ENCODE measurements at places on chromosomes 3 and 15.

DNA sequence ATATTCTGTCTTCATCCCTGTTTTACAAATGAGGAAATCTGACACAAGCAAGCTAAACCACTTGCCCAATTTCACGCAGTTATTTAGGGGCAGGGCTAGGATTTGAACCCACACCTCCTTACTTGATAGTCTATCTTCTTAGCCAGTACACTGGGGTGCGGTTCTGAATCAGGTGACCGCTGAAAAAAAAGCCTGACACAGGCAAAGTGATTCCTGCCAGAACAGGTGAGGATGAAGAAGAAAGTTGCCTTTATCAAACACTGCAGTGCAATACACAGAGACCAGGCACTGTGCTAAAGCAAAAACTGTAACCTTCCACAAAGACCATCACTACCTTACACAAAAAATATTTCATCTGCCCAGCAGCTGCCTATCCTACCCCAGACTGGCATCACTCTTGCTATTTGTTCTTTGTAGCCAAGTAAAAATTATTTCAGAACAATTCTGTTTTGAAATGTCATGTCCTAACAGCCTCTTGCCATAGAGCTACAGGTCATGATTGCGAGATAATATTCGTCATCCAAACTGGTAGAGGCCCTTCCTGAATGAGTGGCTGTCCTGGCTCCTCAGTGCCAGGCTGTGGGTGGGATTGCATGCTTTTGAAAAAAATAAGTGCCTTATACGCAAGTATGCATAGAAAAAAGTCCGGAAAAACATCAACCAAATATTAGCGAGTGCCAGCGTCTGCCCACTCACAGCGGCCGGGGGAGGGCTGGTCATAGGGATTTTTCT lies 142.3 kb upstream of the TPM1 start:
- no peak for DNase-seq

DNA sequence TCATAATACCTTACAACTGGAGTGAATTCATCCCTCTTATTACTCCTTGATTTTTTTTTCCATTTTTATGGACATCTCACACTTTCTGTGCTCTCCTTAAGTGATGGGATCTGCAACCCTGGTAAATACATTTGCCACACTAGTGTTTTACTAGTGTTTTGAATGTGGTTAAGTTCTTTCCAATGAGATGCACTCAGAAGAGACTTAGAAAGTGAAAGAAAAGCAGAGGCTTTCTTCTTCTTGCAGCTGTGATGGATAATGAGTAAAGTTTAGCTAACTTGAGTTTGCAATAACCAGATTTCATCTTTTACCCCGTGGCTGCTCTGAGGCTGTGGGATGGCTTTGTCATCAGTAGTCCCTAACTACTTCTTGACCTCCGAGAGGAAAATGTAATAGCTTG lies 1248.4 kb downstream of the NSUN3 start:
- no peak for DNase-seq

- DNase-seq = no peak
Measured at GRCh38 chr15:100199711-100200286, 142.0 kb downstream of the ADAMTS17 start.

- no peak for DNase-seq
Measured at GRCh38 chr15:51133140-51133765, 38.5 kb upstream of the TNFAIP8L3 start.

GRCh38 chr3:197406266-197406665 lies 107.9 kb upstream of the DLG1 start:
- DNase-seq = no peak

DNA sequence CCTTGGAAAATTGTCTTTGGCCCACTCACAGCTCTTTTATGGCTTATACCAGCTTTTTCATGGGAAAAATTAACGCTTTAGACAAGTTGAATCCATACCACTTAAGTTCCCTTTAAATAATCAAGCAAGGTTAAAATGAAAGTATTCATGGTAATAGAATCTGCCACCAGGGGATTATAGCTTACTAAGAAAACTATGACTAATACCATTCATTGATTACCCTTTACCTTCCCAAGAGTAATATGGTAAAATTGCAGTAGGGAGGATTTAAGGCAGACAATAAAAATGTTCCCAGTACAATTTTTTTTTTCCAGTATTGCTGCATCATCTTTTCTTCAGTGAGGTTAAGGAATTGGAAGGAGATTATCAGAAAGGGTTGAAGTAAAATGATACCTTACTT lies 641.1 kb upstream of the NAALADL2 start:
- no peak for DNase-seq

- DNase-seq = no peak
Measured at GRCh38 chr3:188287762-188288505, 134.0 kb downstream of the LPP start.

- no peak for DNase-seq
Measured at GRCh38 chr15:81182031-81182755, 14.5 kb upstream of the IL16 start.

- DNase-seq = no peak
Measured at GRCh38 chr3:45974686-45975085, 20.9 kb downstream of the FYCO1 start.

DNA sequence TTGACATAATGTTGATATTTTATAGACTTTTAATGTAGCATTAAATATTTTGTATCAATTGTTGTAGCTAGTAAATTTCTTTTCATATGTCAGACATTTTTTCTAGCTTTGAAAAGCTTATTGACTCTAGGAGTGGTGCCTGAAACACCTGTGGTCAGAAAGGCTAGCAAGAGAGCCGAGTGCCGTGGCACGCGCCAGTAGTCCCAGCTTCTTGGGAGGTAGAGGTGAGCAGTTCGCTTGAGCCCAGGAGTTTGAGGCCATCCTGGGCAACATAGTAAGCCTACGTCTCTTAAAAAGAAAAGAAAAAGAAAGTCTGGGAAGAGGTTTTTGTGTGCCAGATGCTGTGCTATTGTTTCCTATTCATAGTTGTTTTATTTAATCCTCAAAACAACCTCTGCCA lies 198.2 kb downstream of the FEZF2 start:
- no peak for DNase-seq

GRCh38 chr3:141406265-141406664 lies 38.0 kb downstream of the ZBTB38 start:
- no peak for DNase-seq

GRCh38 chr3:193768070-193768394 lies 175.0 kb downstream of the OPA1 start:
- no peak for DNase-seq

DNA sequence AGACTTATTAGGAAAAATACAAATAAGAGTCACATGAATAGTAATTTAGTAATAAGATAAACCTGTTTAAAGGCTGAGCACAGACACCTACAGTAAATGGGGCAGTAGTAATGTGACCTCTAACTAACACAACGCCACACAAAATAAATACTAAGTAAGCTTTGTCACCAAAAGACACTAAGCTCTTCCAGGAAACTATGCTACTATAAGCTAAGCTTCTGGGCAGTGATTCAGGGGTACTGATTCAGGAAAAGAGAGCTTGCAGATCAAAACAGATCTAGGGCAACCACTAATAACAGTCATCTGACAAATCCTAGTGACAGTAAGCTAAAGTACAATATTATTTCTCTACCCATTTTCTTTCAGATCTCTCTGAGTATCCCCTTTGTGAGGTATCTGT lies 68.8 kb downstream of the PLOD2 start:
- DNase-seq = no peak

DNA sequence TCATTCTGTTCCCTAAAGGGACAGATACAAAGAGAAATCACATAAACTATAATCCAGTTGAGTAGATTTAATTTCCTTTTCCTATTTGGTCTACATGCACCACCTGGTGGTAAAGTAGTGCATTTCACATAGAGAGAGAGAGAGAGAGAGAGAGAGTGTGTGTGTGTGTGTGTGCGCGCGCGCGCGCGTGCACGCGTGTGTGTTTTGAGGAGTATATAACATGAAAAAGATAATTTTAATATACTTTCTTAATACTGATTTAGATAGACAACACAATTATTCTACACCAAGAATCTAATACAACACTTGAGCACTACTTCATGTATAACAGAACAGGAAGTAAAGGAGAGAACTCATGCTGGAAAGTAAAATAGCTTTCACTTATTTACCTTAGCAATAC lies 1.1 kb upstream of the FGF7 start:
- no peak for DNase-seq

- no peak for DNase-seq
Measured at GRCh38 chr3:143771258-143771657, 77.0 kb downstream of the SLC9A9 start.

- no peak for DNase-seq
Measured at GRCh38 chr15:60803059-60803458, 324.1 kb upstream of the ICE2 start.

DNA sequence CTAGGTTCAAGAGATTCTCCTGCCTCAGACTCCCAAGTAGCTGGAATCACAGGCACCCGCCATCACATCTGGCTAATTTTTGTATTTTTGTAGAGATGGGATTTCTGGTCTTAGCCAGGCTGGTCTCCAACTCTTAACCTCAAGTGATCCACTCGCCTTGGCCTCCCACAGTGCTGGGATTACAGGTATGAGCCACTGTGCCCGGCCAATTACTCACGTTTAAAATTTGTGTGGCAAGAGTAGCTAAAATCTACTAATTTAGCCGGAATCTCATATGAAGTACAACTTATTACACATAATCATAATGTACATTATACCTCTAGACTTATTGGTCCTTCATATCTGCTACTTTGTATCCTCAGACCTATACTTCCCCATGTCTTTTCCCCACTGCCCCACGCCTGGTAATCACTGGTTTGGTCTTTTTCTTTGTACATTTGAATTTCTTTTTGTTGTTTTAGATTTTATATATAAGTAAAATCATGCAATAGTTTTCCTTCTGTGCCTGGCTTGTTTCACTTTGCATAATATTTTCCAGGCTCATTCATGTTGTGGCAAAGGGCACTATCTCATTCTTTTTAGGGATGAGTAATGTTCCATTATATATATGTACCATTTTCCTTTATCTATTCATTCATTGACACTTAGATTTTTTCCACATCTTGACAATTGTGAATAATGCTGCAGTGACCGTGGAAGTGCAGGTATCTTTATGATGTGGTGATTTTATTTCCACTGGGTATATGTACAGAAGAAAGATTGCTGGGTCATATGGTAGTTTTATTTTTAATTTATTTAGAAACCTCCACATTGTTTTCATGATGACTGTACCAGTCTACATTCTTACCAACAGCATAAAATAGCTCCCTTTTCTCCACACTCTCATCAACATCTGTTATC lies 605.0 kb upstream of the CBLB start:
- DNase-seq = no peak

DNA sequence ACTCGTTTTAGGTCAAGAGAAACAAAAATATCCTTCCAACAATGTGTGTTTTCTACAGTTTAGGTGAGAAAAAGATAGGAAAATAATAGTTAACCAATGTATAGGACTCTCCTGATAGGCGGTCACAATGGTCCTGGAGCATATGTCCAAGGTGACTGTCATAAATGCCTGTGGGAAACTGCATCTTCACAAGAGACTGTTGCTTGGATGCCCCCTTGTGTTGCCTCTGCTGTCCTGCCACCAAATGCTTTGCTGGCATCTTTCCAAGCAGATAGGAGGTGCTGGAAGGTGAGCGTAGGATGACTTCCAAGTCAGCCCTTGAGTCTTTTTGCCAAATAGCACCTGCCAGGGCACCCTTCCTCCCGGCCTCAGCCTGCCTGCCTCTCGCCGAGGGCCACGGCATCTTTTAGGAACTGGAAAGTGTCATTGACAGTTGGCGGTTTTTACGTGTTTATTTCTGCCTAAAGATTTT lies 24.1 kb upstream of the SACM1L start:
- DNase-seq = peak; percentile 29

GRCh38 chr15:47513471-47513870 lies 203.8 kb upstream of the SEMA6D start:
- no peak for DNase-seq

DNA sequence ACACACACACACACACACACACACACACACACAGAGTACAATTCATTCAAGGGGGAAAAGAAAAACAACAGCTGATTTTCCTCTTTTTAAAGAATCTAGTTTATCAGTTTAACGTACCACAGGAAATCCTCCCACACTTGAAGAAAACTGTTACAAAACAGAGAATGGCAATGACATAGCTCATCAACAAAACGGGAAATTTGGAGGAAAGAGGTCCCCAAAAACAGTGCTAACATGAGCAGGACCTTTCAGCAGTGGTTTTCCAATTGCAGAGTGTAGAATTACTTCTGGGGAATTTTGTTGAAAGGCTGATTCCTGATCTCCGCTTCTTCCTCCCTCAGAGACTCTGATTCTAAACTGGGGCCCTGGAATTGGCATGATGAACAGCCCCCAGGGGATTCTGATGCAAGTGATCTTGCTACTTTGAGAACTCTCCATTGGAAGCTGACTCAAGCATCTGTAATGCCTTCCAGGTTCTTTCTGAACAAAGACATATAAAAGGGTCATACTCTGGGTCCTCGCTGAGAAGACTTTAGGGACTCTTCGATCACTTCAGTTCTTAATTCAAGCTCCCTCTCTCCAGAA lies 442.6 kb upstream of the PROK2 start:
- DNase-seq = no peak

DNA sequence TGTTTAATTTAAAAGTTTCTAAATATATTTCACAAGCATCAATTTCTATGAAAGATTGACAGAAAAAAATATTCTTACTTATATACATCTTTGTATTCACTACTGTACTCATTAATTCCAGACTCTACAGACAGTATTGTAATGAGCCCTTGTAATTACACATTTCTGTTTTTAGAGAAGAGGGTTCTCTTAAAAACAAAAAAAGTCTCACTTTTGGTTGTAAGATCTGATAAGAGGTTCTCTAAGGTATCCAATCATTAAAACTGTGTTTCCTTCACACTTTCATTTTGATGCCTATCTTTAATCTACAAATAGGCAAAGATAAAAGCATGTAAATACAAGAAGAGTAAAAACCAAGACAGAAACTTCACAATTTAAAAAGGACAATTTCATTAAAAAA lies 75.6 kb downstream of the FBXL22 start:
- no peak for DNase-seq

DNA sequence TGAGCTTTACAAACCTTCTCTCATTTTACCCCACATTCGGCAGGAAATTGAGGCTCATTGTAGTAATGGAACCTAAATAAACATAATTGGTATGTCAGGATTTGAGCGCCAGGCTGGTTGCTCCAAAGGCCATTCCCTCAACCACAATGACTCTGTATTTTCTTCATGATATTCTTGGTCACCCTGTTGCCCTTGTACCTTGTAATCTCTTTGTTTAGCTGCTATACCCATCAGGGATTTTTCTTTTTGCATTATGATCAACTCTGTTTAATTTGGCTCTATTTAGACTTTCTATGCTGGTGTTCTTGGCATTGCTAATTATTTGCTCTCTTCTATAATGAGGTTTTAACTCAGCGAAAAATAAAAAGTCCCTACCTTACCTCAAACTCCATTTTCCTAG lies 29.8 kb downstream of the DUOX2 start:
- no peak for DNase-seq

DNA sequence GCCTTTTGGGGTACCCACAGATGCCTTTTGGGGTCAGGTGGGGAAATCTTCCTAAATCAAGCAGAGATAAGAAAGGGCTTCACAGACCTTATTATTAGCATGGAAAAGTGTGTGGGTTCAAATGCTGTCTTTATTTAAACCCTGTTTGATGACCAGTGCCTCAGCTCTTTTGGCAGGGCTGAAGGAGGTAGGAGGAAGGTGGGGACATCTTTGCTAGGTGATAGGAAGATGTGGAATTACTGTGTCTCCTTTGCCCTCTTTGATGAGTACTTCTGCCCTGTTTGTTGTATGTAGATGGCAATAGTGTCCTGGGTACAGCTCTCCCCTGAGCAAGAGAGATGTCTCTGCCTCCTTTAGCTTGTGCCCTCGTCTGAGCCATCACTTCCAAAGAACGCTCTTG lies 333.3 kb upstream of the ROPN1 start:
- no peak for DNase-seq

- no peak for DNase-seq
Measured at GRCh38 chr3:178787960-178788359, 251.7 kb downstream of the KCNMB2 start.

All from stimulated activated CD8-positive, alpha-beta memory T cell treated with anti-CD3 and anti-CD28 coated beads, Interleukin-7, amount 100 ng/mL, for 4 hours (primary cell).